Stimulated activated CD8-positive, alpha-beta memory T cell treated with anti-CD3 and anti-CD28 coated beads, Interleukin-7, amount 100 ng/mL, for 48 hours (primary cell): ENCODE measurements at places on chromosomes 16 and 17.

DNA sequence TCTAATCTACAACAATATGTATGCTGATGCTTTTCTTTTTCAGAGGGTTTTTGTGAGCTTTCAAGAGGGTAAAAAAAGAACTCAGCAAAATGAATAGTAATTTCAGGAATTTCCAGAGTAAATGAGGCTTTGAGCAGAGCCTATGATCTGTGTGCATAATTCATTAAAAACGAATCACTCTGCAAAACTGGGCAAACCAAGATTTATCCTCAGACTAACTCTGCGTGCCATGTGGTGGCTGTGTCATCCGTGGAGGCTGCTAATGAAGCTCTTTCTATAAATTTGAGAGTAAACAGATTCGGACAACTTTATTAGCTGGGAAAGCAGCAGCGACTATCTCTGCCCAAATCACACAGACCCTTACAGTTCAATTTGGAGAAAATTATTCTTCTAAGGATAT lies 83.8 kb downstream of the FOXL1 start:
- no peak for DNase-seq

GRCh38 chr17:49334744-49335512 lies 27.1 kb downstream of the ZNF652 start:
- no peak for DNase-seq

DNA sequence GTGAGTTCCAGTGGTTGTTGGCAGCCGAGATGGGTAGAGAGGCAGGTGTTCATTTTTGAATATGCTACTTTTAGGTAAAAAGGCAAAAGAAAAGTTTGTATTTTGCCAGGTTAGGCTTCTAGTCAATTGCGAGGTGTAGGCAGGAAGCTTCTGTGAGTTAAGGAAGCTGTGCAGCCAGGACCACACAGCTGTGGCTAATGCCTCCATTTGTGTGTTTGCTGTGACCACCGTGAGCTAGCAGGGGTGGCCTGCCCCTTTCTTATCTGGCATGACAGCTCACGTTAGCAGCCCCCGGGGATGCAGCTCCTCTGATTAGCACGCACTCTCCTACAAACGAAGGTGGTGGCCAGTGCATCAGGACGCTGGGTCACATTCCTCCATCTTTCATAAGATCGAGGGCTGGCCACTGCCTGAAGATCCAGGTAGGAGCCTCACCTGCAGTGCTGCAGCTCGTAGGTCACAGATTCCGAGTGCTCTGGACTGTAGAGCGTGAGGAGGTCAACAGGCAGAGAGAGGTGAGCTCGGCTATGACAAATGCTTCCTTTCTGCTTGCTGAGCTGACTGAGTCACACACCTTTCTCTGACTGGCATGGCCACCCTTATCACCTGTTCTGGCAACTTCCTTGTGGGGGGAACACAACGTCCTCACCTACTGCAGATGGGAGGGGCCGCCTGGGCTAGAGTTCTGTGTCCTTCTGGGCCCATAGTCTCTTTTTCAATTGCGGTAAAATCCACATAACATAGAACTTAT lies 244.4 kb downstream of the HS3ST3B1 start:
- DNase-seq, result no peak

- DNase-seq, result peak; percentile 59
Observed at GRCh38 chr17:2749784-2750181, 331 bp upstream of the CCDC92B start.

DNA sequence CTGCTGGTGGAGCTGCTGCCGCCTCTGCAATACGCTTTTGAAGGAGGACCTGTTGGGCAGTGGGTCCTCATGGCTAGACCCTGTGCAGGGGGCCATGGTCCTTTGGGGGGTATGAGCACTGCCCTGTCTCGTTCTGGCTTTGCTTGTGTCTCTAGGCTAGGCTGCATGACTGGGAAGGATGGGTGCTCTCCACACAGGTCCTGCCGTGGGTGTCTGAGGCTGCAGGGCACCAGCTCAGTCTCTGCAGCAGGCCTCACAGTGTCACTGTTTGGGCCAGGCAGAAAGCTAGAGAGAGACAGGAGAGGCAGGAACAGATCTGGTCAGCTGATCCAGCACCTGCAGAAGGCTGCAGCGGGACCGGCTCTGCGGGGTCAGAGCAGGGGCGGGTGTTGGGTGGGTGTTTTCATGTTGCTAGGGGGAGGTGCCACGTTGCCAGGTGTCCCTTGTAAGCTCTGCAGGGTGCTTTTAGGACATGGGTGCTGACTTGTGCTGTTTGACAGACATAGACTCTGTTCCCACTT lies 111.4 kb downstream of the SNX29 start:
- no peak for DNase-seq

DNA sequence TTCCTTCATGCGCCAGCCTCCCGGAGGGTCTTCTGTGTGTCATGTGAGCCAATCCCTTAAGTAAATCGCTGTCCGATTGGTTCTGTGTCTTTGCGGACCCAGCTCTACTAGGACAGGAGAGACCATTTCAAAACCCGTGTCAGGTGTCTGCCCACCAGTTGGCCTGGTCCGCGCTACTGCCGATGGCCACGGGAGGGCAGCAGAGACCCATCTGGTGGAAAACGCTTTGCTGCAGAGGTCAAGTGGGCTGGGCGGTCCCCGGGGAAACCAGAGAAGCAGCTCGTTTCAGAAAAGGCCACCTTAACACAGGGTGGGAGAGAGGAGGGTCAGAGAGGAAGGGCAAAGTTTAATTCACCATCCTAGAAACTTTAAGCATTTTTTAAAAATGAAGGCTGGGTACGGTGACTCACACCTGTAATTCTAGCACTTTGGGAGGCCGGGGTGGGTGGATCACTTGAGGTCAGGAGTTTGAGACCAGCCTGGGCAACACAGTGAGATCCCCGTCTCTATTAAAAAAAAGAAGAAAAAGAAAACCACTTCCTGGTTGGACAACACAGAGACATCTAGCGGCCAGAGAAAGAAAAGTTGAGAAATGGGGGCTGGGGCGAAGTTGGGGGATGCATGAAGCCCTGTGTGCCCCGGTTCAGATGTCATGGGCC lies 2.8 kb upstream of the CIBAR2 start:
- peak; percentile 60 for DNase-seq

GRCh38 chr16:89613954-89614459 lies 565 bp downstream of the DPEP1 start:
- DNase-seq, result no peak

GRCh38 chr16:4702466-4702808 lies 9.1 kb downstream of the NUDT16L1 start:
- DNase-seq, result no peak

DNA sequence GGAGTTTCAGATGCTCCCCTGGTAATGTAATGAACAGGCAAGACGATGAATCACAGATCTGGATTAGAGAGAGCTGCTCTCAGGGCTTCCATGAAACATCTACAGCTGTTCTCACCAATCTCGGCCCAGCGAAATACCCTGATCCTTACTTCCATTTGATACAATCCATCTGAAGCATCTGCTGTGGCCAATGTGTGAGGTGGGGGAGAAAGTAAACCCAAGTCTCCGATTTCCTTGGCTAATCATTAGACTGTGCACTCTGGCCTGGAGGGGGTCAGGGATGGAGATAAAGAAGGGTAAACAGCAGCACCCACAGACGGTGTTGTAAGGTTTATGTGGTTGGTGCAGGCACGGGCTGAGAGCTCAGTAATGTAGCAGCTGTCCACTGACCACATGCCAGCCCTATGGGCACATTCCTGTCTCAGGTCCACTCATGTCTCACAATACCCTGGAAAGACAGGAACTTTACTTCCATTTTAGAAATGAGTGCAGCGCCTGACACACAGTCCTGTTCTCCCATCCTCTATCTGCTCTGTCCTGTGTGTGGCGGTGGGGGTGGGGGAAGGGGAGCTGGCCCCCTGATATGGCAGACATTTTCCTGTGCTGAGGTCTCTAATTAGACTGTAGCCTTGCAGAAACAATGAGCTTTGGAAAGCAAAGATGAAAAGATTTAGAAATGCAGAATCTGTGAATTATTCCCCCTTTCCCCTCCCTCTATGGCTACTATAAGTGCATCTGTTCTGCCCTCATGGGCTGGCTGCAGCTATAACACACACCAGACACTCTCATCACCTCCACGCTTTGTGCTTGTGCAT lies 48.3 kb upstream of the ERN1 start:
- no peak for DNase-seq

GRCh38 chr17:44794851-44795413 lies 35.2 kb downstream of the GJC1 start:
- no peak for DNase-seq

- DNase-seq, result no peak
Observed at GRCh38 chr17:57403236-57403635, 146.9 kb downstream of the MSI2 start.

DNA sequence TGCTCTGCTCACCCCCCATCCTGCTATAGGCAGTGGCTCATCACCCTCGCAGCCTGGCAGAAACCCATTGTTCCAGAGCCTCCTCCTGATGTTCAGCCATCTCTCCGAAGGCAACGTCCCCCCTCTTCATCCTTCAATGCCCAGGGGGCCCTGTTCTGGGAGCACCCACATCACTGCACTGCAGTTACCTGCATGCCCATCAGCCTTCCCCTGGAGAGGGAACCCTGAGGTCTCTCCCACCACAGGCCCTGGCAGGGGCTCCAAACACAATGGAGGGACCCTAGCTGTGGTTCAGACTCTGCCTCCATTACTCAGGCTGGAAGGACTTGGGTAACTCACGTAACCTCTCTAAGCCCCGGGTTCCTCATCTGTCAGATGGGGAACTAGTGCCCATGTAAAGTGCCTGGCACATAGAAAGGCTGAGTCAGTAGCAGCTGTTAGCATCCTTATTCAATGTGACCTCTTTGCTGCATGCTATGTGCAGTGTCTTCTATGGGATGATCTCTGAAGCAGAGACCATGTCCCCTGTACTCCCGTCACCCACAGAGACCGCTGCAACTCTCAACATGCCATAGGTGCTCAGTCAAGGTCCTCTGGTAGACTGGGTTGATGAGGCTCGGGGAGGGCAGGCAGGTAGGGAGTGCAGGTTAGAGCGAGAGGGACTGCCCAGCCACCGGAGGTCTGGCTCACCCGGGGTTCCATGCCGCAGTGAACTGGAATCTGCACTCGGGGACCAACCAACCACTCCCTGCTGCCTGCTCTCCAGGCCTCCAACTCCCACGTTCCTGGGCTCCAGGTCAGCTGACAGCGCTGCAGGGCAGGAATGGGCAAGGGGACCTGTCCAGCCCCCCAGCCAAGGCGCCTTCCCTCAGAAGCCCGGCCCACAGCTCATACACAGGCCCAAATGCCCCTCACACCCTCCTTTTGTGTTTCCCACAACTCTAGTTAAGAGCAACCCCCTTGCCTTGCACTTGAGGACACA lies 233.2 kb downstream of the ZNF423 start:
- no peak for DNase-seq

DNA sequence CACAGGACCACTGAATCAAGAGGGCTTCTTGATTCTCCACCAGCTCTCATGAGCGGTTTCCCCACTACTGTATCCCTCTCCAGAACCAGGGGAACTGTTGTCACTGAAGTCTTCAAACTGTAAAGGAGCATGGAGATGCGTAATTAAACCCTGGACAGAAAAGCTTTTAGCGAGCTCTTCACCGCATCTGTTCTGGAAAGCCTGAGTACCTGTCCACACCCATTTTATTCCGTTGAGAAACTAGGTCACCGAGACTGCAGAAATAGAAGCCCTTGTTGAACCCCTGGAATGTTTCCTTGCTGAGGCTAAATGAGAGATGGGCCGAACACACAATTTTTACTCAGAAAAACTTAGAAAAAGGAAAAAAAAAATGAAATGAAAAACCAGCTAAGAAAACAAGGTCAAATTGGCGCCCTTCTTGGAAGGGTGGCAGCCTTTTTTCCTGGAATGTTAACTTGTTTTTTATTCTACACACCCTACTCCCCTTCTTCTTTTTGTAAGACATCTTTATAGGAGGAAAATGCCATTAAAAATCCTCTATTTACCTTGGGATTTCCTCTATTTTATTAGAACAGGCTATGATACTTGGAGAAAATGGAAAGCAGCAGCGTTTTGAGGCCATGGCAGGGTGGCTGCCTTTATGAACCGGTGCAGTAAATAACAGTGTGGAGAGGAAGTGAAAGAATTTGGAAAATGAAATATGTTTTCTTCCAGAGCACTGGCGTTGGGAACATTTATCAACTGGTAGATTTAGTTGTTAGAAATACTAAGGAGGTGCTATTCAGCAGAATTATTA lies 52.6 kb upstream of the CRISPLD2 start:
- no peak for DNase-seq

DNA sequence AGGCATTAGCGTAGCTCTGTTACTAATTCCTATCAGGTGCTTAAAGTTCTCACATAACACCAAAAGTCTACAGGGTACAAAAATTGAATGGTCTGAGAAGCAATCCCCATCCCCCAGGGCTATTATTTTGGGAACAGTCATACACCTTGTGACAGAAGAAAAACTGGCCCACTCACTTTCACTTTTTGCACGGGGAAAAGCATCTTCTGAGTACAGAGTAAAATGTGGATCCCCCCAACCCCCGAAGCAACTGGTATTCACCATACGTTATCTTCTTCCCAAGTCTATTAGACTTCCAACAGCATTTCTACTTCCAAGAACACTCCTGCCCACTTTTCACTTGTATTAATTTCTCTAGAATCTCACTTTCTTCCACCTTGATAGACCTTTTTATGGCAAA lies 11.8 kb downstream of the GGA3 start:
- DNase-seq, result no peak

DNA sequence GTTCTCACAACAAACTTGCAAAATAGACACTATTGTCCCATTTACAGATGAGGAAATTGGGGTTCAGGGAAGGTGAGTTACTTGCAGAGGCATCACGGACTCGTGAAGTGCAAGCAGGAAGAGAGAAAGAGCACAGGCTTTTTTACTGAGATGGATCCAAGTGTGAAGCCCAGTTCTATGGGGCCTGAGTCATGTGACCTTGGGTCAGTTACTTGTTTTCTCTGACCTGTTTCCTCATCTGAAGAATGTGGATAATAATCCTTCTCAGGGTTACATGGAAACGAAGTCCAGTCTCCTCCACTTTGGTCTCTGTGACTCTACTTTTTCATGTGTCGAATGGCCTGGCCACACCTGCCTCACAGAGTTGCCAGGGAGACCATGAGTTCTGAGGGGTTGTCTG lies 134.4 kb downstream of the SPACA3 start:
- no peak for DNase-seq

DNA sequence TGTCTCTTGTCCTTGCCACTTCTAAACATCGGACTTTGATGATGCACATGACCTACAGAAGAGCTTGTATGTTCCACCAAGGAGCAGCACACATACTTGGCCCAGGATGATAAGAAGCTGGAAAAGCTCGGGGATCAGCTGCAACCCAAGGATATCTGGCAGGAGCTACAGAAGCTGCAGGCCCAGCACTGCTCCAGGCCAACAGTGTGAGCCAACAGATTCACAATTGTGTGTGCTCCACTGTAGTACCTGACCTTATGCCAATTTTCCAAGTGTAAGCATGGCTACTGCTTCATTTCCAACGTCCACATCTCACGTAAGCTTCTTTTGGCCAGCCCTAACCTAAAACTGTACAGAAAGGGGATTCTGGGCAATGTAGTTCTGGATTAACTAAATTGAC lies 83.4 kb downstream of the COX10 start:
- no peak for DNase-seq
